ENCODE measurements at places on chromosomes 12 and 14.

DNA sequence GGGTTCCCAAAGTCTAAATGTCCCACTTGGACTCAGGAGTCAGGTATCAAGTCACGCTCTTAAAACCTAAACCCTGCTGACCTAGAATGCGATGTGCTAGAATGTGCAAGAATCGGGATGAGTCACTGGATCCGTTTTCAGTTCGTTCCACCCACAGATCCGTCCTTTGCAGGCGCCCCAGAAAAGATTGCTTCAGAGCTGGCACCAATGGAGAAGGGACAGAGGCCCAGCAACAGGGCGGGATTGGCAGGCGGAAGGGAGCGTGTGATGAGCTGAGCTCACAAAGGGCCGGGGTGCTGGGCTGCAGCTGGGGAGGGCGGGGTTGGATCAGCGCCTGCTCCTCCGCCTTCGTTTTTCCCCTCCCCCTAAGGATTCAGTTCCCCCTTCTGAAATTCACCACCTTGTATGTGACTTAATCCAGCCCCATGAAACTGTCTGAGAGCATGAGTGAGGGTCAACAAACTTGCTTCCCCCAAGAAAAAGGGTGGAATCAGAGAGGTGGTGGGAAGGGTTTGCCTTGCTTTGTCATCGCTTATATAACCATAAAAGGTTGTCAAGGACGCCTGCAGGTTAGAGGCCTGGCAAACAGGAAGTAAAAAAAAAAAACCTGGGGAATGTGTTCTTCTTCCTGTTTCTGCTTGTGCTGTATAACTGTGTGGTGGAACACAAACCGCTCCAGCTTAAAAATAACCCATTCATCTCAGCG is 2.8 kb upstream of the UBC start:
- no peak for DNase-seq

- DNase-seq = no peak
These were observed 328.0 kb upstream of the TMTC1 start for GRCh38 chr12:30111719-30112118.

GRCh38 chr12:2332947-2333346 is 280.2 kb downstream of the CACNA1C start:
- no peak for DNase-seq

DNA sequence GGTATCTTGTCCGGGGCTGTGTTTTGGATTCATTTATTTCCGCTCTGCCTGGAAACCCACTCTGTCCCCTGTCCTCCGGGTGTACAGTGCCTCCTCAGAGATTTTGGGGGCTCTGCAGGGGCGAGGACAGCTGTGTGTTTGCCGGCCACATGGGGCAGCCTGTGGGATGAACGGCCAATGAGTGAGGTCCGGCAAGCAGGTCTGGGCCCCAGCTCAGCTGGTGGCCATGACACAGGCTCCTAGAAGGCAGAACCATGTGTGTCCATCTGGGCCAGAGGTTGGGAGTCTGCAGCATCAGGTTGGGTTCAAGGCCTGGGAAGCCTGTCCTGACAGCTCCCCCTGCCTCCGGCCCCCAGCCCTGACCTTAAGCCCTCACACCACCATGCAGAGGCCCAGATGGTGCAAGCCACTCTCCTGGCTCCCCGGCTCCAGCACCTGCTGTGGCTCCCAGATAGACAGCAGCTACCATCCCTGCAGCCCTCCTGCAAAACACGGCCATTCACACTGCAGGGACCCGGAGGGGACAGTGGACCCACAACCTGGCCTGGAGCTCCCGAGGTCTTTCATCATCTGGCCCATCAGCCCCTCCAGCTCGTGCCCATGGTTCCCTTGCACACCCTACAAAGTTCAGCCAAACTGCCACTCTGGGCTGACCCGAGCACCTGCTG is 220.1 kb upstream of the C14orf180 start:
- DNase-seq = no peak

DNA sequence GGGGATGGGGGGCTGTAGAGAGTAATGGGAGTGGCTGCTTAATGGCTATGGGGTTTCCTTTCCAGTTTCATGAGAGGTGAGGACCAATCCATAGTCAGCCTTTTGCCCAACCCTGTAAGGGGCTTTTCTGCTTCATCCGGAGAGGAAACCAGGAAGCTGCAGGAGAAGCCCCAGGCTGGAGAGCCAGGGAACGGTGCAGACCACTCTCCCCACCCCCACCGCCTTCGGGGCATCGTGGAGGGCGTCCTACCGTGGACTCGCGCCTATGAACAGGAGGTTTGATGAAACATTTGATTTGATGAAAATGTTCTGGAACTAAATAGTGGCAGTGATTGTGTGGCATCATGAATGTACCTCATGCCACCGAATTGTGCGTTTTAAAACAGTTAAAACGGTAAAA is 204.3 kb upstream of the DIO3 start:
- DNase-seq = no peak

DNA sequence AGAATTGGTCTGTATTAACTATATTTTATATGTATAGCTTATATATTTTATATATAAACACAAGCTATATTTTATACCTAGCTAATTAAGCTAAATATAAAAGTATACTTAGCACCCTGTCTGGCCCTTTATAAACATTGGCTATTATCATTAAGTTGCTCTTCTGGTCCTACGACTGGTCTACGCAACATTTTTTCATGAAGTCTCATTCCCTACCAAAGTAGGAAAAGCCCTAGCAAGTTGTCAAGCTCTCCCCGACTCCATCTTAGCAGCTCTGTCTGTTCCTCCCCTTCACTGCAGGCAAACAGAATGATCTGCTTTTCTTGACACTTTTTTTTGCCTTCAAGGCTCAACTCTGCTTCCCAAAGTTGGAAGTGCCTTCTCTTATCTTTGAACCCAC is 36.7 kb upstream of the ELK3 start:
- DNase-seq = no peak

DNA sequence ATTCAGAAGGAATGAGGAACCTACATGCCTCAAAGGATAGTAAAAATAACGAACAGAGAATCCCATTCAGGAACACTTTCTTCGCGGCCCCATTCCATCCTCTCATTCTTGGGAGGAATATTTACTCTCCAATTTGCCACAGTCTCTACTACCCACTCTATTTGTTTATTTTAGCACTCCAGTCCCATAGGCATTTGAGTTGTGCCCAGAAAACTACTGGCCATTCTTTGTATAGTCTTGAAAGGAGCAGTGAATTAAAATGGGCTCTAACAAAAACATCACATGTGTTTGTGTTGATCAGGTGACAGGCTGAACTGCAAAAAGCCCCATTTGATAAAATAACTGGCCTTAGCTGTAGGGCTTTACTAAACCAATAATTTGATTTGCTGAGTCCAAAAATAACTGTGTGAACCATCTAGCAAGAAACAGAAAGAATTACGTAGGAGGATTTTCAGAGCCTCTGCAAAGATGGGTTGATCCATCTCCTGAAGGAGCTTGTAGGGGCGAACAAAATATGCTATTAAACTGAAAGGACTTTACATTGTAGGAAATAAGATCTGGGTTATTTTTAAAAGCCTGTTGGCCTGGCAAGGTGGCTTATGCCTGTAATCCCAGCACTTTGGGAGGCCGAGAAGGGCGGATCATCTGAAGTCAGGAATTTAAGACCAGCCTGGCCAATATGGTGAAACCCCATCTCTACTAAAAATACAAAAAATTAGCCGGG is 142.3 kb upstream of the CPNE8 start:
- no peak for DNase-seq

DNA sequence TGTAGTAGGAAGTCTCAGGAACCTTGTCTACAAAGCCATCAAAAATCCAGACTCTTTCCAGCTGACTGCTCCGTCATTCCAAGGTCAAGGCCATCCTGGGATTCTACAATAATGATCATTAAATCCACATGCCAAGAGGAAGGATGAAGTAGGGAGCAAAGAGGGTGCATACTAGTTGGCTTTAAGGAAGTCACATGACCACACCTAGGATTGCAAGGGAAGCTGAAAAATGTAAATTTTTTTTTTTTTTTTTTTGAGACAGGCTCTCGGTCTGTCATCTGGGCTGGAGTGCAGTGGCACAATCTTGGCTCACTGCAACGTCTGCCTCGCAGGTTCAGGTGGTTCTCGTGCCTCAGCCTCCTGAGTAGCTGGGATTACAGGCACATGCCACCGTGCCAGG is 7.3 kb upstream of the MRPL42 start:
- DNase-seq = no peak

- no peak for DNase-seq
These were observed 405.9 kb downstream of the AACS start for GRCh38 chr12:125470838-125471783.

- peak; percentile 46 for DNase-seq
These were observed 2.2 kb upstream of the LMO3 start for GRCh38 chr12:16607906-16608775.

- no peak for DNase-seq
These were observed 466.6 kb downstream of the EGLN3 start for GRCh38 chr14:33484264-33484663.
